ENCODE measurements at places on chromosomes 11 and 22.

- DNase-seq = no peak
These were observed 80.6 kb upstream of the E2F8 start for GRCh38 chr11:19321351-19321750.

GRCh38 chr22:39090426-39091064 lies 6.5 kb upstream of the APOBEC3H start:
- no peak for DNase-seq

- peak; percentile 100 for DNase-seq
These were observed 2.0 kb downstream of the CLCF1 start for GRCh38 chr11:67371189-67371910.

DNA sequence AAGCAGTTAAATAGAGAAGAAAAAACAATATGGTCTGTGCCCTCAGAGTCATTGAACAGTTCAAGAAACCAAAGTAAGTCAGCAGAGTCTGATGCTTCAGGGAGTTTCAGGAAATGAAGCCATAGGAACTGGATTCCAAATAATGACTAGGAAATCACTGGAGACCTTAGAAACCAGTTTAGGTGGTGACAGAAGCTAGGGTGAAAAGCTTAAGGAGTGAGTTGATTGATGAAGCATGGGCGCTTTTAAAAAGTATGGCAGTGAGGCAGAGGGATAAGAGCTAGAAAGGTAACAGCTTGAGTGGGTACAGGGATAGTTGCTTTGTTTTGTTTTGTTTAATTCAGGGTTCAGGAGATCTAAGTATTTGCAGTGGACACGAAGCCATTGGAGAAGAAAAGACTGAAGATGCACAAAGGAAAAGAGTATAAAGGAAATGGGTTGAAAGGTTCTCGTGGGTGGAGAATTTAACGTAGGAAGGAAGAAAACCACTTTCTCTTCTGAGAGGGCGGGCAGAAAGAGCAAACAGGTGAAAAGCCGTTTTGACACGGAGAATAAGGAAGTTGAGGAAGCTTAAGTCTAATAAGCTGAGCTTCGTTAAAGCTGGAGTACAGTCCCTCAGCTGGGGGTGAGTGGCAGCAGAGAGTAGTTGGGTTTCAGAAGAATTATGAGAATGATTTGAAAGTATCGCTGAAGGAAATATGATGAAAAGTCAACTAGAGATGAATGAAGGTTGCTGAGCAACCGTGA lies 14.8 kb downstream of the SGSM3 start:
- DNase-seq = no peak

All from HuH-7 (cell line).